ENCODE measurements at places on chromosomes 3 and 15.

- DNase-seq, result no peak
Measured at GRCh38 chr3:124372775-124373174, 357.5 kb upstream of the UMPS start.

- DNase-seq, result no peak
Measured at GRCh38 chr3:147655236-147655635, 246.1 kb downstream of the ZIC1 start.

GRCh38 chr15:48367483-48367882 lies 36.3 kb downstream of the DUT start:
- DNase-seq, result no peak

DNA sequence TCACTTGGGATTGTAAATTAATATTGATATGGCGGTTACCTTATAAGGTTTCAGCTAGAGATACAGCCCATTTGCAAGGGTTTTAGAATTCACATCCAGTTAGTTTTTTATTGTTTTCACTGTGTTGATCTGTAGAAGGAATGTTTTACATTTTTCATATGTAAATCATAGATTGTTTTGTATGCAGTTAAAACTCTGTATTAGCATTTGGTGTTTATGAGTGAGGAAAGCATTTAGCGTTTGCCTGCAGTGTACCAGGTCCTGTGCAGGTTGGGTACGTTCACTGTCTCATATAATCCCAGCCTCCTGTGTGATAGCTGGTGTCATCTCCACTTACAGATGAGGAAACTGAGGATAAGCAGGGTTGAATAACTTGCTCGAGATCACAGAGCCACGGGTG lies 23.8 kb downstream of the MAP6D1 start:
- DNase-seq, result no peak

DNA sequence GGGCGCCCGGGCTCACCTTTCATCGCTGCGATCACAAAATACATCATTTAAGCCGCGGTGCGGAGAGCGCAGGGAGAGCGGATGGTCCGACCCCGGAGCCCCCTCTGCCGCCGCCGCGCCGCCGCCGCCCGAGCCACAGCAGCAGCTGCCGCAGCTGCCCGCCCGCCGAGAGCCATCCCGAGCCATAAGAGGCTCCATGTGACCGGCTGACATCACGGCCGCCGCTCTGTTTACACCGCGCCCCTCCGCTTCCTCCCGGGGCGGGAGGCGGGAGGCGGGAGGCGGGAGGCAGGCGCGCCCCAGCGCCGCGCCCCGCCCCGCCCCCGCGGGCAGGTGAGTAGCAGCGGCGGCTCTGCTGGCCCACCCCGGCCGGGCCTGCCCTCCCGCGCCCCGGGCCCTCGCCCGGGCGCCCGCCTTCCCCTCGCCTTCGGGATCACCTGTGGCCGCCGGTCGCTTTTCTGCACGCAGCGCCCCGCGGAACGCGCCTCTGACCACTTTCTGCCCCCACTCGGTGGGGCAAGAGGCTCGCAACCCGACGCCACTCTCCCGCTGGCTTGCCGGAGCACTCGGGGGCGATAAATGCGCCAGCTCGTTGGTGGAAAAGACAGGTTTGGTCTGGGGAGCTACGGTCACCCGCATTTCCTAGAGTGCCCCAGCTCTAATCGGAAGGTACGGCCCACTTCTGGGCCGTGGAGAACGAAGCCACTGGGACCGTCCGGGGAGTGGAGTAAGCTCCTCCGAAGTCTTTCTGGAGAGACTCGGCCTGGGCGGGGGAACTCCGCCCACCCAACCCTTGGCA lies 113.6 kb upstream of the ICE2 start:
- peak; percentile 83 for DNase-seq

- DNase-seq, result no peak
Measured at GRCh38 chr3:161395115-161396012, 24.0 kb upstream of the SPTSSB start.

DNA sequence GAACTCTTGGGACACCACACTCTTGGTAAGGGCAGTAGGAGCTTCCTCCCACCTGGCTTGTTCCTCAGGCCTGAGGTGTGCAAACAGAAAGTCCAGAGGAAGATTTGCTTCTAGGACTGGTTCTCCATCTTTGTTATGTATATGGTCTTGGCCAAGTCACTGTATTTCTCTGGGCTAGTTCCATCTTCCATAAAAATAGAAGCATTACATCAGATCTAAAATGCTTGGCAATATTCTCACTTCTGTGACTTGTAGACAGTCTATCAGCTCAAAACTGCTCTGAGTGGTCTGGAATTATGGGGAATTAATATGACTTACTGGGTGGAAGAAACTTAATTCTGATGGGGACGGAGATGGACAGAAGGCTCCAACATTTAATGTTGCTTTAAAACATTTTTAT lies 55.2 kb downstream of the TMEM108 start:
- DNase-seq, result no peak

DNA sequence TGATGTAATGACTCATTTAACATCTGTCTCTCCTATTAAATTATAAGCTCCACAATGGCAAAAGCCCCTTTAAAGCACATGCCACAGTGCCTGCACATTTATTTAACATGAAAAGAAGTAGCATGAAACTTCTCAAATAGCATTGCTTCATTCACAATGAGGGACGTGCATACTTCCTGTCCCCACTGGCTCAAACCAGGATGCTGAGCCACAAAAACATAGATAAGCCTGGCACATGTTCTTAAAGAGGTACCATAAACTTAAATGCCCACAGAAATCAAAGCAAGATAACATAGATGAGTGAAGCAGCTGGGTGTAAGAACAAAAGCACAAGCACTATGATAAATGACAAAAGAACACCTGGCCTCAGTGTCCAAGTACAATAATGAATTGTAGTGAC lies 3.8 kb downstream of the TP53BP1 start:
- no peak for DNase-seq

DNA sequence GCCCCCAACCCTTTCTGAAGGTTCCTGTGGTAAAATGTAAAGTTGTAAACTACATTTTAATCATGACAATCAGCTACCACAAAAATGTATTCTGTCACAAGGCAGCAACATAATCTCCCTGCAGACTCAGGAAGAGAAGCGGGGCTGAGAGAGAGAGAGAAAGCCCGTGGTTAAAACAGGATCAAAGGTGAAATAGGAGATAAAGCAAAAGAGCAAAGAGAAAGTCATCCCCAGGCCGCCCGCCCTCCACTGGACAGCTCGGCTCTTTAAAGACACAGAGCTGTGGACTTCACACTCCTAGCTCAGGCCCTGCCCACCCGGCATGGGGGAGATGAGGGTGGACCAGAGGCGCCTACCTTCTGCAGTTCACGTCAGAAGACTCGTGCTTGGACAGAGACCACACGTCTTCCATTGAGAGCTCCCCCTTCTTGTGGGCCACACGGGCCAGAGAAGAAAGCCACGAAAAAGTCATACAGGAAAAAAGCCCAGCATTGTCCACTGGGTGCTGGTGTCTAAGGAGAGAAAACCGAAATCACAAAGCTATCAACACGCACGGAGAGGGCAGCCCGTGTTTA lies 29.4 kb downstream of the ABCC5 start:
- no peak for DNase-seq

- DNase-seq, result no peak
Measured at GRCh38 chr3:166934879-166935278, 445.2 kb downstream of the ZBBX start.

- DNase-seq, result peak; percentile 74
Measured at GRCh38 chr3:127547761-127548605, 42.5 kb downstream of the TPRA1 start.

DNA sequence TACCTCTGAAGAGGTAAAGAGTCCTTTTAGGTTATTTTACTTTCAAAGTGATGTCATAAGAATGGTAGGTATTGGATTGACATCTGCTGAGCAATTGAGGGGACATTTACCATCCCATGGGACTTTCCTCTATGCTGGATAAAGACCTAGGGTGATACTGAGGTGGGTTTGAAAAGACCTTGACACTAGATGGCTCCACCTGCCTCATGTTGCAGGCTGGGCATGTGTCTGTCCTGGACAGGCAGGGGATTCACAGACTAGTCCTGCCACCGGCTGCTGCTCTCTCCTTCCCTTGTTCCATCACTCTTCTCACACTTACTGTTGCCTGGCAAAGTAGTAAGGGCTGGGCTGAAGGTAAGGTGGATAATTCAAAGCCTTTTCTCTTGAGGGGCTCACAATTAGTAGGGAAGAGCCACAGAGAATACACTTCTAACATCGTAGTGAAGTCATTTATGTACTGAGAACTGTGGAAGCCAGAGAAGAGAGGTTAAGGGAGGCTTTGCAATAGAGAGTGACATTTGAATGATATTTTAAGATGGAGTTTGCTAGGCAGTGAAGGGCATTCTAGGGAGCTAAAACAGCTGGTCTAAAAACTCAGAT lies 27.7 kb downstream of the TRAK1 start:
- DNase-seq, result no peak

DNA sequence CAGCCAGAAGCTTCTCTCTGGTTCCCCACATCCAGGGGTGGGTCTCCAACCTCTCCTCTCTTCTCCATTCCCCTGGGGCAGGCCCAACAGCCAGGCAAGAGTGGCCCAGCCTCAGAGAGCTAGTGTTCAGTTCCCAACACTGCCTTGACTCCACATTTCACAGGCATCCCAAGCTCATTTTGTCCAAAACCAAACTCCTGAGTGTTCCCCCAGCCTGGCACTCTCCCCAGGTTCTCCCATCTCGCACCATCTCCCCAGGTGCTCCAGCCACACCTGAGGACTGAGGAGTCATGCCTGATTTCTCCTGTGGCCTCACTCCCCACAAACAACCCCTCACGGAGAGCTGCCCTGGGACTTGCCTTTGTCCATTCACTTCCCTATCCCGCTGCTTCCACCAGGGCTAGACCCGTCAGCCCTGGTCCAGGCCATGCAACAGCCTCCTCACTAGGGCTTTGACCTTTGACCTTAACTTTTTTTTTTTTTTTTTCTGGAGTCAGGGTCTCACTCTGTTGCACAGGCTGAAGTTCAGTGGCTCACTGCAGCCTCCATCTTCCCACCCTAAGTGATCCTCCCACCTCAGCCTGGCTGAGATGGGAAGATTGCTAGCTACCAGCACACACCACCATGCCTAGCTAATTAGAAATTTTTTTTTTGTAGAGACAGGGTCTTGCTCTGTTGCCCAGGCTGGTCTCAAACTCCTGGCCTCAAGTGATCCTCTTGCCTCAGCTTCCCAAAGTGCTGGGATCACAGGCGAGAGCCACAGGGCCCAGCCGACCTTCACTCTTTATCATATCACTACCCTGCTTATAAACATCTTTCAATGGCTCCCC lies 3.9 kb upstream of the CSK start:
- no peak for DNase-seq

DNA sequence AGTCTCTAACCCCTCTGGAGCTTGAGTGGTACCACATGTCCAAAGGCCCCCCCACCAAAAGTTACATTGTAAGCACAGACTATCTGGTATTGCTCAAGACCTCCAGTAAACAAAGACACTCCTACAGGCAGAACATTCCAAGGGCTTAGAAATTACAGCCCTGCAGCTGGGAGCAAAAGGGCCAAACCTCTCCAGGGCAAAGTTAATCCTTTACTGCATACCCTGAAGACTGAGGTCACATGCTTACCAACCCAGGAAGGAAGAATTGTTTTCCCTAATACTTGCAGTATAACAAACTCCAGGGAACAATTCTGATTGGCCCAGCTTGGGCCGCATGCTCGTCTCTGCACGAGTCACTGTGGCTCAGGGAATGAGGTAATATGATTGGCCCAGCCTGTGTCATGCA lies 266.1 kb upstream of the NR2F2 start:
- DNase-seq, result no peak

GRCh38 chr3:64048631-64049061 lies 25.4 kb upstream of the PSMD6 start:
- DNase-seq, result no peak

Measured in T-helper 9 cell (primary cell).